ENCODE measurements at places on chromosomes 2 and 18. TPM values are rescaled to one million over a fixed set of nuclear protein-coding genes. Genes with fewer than 3 reads are reported as not detected.
A peak's percentile ranks its signal among the peaks of the same experiment; 100 is the strongest.

VSNL1 gene
- not detected for total RNA-seq

GPR45 gene
- total RNA-seq, result not detected

SKOR2 gene
- total RNA-seq, result not detected

ZSWIM2 gene
- total RNA-seq, result not detected

CNTNAP5 gene
- total RNA-seq, result not detected

LYPD6 gene
- 29.6 TPM for total RNA-seq

POTEF gene
- not detected for total RNA-seq

GRCh38 chr2:208015475-208015874 is 9.9 kb downstream of the PLEKHM3 start:
- DNase-seq, result no peak

- no peak for DNase-seq
These were observed 259.1 kb upstream of the MYT1L start for GRCh38 chr2:2590141-2590540.

DNA sequence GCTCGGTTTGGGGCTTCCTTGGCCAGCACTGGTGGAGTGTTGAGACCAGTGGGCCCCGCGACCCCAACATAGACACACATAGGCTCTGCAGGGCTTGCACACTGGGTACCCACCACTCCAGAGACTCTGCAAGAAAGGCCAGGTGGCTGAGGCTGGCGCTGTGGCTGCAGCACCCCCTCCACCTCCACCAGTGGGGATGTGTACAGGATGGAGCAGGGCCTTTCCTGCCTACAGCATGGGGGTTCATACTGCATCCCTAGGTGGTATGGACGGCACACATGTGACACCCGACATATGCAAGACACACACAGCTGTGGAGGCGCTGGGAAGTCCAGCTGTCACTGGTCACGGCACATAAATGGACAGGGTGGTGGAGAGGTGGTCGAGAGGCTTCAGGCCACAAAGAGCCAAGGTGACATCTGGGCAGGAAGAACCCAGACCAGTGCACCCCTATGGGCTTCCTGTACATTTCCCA is 1.3 kb downstream of the RNPEPL1 start:
- no peak for DNase-seq

DNA sequence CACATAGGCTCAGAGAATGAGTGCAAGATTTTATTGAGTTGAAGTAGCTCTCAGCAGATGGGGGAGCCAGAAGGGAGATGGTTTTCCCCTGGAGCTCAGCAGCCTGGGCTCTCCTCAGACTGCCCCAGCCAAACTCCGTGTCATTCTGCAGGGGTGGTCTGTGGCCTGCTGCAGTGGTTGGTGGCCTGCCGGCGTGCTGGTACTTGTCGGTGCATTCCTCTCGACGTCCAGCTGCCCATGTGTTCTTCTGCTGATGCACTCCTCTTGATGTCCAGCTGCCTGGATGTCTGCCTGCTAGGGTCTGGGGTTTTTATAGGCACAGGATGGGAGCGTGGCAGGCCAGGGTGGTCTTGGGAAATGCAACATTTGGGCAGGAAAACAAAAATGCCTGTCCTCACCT is 25.6 kb upstream of the TMEM17 start:
- no peak for DNase-seq

DNA sequence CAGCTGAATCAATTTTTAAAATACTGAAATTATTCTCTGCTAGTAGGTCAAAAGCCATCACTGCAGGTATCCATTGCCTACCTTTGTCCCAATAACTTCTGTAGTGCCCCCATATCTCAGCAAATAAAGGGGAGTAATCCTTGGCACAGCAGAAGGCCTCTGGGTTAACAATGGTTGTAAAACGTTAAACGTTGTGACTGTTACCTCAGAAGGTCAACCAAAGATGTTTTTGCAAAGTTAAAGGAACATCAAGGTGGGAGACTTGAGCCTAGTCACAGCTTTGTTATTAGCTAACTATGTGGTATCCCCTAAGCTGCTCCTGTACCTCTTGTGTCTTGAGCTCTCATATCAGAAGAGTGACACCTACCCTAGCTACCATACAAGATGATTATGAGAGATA is 60.5 kb downstream of the COX7A2L start:
- no peak for DNase-seq

DNA sequence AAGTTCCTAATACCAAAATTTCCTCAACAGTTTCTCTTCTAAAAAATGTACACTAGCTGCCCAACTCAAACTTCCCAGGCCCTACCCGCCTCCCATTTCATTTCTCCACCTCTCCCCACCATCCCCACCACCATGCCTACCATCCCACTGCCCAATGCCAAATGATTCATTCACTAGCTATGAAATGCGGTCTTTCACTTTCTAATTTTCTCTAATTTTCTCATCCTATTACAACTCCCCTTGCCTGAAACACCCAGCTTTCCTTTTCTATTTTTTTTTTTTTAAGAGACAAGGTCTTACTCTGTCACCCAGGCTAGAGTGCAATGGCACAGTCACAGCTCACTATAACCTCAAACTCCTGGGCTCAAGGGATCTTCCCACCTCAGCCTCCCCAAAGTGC is 38.4 kb downstream of the KIDINS220 start:
- no peak for DNase-seq

DNA sequence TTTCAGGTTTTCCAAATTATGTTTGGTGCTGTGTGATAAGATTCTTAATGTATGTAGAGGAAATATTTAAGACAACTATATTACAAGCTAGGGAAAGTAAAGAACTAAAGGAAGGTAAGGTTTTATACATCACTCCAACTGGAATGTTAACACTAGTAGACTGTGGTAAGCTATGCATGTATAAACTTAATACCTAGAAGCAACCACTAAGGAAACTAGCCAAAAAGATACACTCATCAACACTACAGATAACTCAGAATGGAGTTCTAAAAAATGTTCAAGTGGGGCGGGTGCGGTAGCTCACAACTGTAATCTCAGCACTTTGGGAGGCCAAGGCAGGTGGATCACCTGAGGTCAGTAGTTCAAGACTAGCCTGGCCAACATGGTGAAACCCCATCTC is 37.8 kb upstream of the MALL start:
- no peak for DNase-seq

GRCh38 chr2:48578313-48578712 is 39.3 kb upstream of the GTF2A1L start:
- DNase-seq, result no peak

- DNase-seq, result no peak
These were observed 26.8 kb downstream of the FAM178B start for GRCh38 chr2:96959406-96960110.

- no peak for DNase-seq
These were observed 386.4 kb upstream of the SLC14A2 start for GRCh38 chr18:45228796-45229388.

DNA sequence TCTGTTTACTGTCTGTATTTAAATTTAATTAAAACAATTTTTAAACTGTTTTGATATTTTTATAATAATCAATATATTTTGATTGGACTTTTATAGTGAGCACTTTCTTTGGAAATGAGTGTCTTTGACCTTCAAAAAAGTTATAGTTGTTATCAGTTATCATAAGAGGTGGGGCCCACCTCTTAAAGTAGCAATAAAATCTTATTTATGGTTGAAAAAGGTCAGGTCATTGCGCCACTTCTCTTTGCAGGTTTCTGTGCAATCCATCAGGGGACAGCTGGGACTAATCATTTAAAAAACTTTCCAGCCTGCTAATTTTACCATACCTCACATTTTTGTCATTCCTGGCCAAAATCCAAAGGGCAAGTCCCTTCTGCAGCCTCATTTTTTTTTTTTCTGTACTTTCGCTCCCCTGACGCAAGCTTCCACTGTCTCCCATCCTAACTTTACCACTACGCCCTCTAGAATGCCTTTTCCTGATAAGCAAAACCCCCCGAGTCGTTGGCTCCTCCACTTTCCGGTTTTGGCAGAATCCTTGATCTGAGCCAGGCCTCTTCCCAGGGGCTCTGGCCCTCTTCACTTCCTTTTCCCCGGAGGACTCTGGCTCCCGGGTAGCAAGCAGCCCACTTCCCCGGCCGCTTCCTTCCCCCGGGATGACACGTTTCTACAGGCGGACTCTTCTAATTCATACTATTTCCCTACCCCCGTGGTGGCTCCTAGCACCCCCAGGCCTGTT is 1.1 kb upstream of the SEH1L start:
- peak; percentile 85 for DNase-seq

GRCh38 chr2:192005211-192005610 is 158.3 kb upstream of the CAVIN2 start:
- DNase-seq, result no peak

GRCh38 chr18:35239314-35239713 is 1.5 kb upstream of the ZNF397 start:
- DNase-seq, result no peak

DNA sequence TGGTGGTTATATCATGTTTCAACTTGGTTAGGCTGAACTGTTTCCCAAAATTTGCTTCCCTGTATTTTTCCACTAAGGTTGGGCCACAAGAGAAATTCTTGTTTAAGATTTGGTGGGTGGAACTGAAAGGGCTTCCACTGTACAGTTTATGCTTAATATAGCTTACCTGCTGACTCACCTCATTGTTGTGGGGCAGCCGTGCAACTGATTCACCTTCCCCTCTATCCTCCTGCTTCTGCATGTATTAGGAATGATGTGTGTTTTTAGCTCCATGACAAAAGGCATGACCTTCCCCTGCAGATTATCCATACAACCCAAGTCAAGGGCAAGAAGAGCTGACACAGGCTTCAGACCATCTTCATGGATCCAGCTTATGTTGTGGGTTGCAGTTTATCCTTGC is 98.4 kb upstream of the GULP1 start:
- DNase-seq, result no peak

DNA sequence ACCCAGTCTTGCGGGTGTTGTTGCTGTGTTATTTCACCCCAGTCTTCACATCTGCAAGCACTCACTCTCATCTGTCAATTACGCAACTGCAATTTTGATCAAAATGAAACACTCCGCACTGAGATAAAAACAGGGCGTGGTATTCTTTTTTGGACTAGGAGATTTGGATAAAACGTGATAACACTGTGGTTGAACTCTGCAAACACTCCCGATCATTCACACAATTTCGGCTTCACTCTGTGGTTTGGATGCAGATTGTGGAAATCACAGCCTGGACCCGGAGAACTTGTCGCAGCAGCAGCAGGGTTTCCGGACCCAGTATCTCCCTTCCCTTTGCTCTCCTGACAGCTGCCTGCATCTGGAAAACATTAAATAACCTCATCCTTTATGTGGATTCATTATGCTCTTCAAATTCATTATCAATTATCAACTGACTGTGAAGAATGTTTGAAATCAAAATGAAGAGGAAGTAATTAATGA is 49.4 kb upstream of the APCDD1 start:
- DNase-seq, result no peak

DNA sequence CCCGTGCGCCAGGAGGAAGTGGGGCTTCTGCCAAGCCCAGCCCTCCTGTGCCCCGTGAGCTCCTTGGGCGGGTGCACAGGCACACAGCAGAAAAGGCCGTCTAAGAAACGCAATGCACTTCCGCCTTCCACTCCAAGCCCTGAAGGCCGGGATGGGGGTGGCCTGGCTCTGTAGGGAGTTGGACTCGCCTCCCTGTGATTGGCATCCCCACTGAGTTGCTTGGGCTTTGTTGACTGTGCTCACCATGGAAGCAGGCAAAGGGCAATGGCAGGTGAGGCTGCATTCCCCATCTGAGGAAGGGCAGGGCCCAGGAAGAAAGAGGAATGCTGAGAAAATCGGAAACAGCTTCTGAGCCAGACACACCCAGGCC is 66.8 kb downstream of the CRACDL start:
- DNase-seq, result no peak

- DNase-seq, result peak; percentile 48
These were observed 101.4 kb upstream of the RASGRP3 start for GRCh38 chr2:33375054-33375453.

All from HFFc6 (cell line).